ENCODE measurements at places on chromosomes 7 and 10.

DNA sequence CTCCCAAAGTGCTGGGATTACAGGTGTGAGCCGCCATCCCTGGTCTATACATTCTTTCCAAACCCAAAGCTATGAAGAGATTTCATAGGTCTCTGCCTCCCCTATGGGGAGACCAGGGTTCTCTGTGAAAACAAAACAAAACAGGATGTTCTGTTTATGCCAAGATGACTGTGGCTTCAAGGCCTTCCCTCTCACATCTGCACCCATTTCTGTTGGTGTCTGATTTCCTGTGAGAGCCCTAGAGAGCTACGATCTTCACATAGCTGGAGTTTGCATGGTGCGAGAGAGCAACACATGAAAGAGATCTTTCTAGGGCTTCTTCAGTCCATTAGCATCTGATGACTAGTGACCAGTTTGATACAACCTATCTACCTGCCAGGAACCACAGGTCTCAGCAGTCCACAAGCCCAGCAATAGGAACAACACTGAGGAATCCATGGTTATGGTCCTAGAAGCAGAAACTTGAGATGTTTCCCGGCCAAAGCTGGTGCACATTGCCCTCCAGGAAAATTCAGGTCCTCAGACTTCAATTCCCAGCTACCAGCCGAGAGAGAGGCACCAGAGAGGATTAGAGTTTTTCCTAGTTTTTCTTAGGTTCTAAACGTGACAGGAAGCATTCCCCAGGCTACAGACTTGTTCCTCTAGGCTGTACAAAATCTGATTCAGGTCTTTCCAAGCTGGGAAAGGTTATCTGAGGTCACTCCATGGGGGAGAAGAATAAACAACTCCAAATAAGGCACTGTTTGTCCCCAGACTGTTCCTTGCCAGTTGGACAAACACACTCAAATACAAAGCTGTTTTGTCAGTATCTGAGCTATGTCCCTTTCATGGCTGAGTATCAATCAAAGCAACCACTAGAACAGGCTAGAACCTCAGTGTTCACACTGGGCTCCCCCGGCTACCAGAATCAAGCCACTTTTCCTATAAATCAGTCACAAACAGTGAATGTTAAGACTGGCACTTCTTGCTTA lies 259.7 kb downstream of the CALN1 start:
- DNase-seq = peak; percentile 70

GRCh38 chr7:110827287-110827855 lies 263.6 kb upstream of the LRRN3 start:
- no peak for DNase-seq

- no peak for DNase-seq
Observed at GRCh38 chr7:159141167-159141566, 3.5 kb downstream of the VIPR2 start.

DNA sequence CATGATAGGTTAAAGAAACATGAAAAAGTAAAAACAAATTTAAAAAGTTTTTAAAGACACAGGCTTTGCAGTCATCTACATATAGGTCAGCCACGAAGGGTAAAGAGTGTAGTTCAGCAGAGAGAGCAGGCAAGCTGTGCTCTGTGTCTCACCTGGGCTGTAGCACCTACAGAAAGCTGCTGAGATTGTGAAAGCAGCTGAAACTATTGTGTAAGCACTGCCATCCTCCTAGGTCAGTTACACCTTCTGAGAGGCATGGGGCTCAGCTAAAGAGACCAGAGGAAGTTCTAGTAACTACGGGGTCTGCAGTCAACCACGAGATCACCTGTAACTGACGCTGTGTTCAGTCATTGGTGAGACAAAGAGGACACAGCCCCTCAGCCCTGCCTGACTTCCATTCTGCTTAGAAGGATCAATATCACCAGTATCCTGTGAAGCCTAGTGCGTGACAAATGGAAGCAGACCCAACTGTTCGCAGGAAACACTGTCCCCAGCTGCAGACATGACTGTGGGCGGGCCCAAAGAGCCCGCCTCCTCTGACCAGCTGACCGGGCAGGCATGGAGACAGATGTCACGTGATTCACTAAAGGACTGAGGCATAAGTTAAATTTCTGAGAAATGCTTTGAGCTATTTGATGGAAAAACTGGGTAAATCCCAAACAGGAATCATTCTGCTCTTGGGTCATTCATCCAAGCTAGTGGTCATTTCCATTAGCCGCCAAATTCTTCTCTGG lies 87.9 kb downstream of the EBF3 start:
- no peak for DNase-seq

GRCh38 chr10:73887294-73888039 lies 13.1 kb upstream of the CAMK2G start:
- DNase-seq = no peak

- no peak for DNase-seq
Observed at GRCh38 chr7:27000496-27000895, 95.3 kb downstream of the HOXA1 start.

DNA sequence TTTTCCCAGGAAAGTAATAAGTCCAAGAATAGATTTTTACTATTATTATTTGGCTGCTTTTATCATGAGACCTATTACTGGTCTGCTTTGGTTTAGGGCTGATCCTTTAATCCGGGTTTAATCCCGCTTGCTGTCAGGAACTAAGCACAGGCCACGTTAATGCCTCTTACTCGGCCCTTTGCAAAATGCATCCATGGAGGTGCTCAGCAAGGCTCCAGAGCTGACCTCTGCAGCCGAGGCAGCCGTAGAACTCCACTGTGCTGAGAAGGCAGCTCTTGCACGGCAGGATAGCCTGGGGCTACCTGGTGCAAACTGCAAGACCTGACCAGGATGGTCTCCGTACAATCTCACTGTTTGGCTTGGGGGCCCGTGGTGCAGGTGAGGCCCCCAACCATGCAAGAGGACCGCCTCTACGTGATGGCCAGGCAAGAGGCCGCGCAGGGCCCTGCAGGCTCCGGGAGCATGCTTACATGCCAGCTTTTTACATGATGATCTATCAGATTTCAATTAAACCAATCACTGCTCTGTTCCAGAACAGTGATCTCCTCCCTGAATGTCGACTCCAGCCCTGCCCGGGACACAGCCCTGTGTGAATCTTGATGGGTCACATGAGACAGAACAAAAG lies 10.4 kb upstream of the CALML3 start:
- DNase-seq = no peak

DNA sequence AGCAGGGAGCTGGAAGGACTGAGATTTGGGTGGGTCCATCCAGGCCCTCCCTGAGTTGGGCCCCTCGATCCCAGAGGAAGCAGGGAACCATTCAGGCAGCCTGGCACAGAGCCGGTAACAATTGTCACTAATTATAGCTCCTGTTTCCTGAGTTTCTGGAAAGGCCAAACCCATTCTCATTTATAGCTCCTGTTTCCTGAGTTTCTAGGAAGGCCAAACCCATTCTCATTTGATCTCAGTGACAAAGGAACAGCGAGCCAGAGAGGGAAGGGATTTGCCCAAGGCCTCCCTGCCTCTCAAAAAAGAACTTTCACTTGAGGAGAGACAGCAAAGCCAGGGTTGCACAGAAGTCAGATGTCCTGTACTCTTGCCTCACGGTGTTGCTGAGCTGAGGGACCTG lies 521.9 kb downstream of the TYW1 start:
- no peak for DNase-seq

DNA sequence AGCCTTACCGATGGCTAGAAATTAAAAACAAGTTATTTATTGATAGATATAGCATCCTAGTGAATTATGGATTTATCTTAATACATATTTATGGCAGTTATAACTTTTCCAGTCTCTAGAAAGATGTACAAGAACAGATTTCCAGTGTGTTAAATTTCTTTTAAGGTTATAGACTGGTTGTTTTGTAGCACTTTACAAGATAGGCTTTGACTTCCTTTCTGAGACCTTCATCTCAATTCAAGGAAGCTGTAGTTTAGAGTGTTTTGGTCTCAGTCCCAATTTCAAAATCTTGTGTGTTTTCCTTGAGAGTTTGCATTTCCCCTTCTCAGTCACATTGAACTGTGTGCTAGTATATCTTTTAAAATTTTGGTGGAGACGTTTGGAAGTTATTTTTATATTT lies 30.1 kb downstream of the PLEKHA1 start:
- DNase-seq = no peak

GRCh38 chr10:61125560-61126170 lies 181.7 kb upstream of the RHOBTB1 start:
- DNase-seq = peak; percentile 32

DNA sequence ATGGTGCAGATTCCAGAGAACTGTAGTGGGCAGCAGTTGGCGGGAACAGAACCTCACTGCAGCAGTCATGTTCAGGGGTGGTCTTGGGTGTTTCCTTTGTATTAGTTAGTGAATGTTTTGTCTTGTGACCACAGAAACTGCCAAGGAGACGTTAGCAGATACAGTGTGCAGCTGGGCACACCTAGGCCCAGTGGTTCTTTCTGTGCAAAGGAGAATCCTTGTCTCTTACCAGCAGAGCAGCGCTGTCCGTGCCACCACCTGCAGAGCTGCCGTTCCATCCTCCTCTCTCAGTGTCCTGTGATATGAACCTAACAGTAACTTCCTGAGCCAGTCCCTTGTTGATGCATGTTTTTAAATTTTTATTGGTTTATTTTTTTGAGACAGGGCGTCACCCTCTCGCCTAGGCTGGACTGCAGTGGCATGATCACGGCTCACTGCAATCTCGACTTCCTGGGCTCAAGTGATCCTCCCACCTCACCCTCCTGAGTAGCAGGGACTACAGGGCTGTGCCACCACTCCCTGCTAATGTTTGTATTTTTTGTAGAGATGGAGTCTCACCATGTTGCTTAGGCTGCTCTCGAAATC lies 60.6 kb downstream of the WDR37 start:
- DNase-seq = no peak
